ENCODE measurements at places on chromosomes 4 and X. TPM values are rescaled to one million over a fixed set of nuclear protein-coding genes. Genes with fewer than 3 reads are reported as not detected.

DNA sequence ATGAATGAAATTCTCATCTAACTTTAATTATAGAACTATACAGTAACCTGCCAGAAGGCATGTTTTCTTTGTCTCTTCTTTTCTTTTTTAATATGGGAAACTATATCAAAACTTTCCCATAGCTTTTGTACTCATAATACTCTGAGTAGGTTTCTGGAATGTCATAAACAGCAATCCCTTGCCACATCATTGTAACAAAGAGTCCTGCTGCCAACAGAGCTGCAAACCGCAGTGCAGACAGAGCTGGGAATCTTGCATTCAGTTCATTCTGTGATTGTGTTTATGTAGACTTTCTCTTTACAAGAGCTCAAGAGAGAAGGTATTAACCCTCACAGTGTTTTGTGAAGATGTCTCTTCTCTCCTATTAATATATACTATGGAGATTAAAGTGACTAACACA, 304.4 kb upstream of the SLIT2 start:
- H3K4me1 ChIP-seq = no peaks in the 10 kb centered on the region
- H3K4me3 ChIP-seq = no peak overlapping the region
- no peaks in the 10 kb centered on the region for H3K36me3 ChIP-seq
- no peaks in the 10 kb centered on the region for H3K27me3 ChIP-seq

The RPA4 gene
- total RNA-seq = 0.74 TPM

- H3K36me3 ChIP-seq = no peaks in the 10 kb centered on the region
- no peaks in the 10 kb centered on the region for H3K4me1 ChIP-seq
- H3K4me3 ChIP-seq = no peak overlapping the region
- H3K27ac ChIP-seq = no peak overlapping the region
Observed at GRCh38 chrX:72394518-72395170, 88.9 kb upstream of the CITED1 start.

The AMBN gene
- not detected for total RNA-seq

GRCh38 chrX:38220415-38221390, at the start of gene SRPX:
Gene SRPX (minus strand): TSS chrX:38220871. CDS start chrX:38220792, 79 bp downstream.
- peaks cover 1% of the 10 kb centered on the region for H3K4me1 ChIP-seq
- H3K27ac ChIP-seq = no peak within 1 kb of the TSS
- H3K27me3 ChIP-seq = peaks cover 40% of the 10 kb centered on the region
- DNase-seq = no peak
- H3K4me3 ChIP-seq = peak within 1 kb of the TSS; percentile 37

The COL4A6 gene
- not detected for total RNA-seq

The CLIC2 gene
- total RNA-seq = 0.14 TPM

GRCh38 chr4:56696056-56696455, 15.0 kb upstream of the HOPX start:
- peaks cover 12% of the 10 kb centered on the region for H3K27me3 ChIP-seq
- H3K4me3 ChIP-seq = no peak overlapping the region
- H3K36me3 ChIP-seq = no peaks in the 10 kb centered on the region

The GPC4 gene
- not detected for total RNA-seq

GRCh38 chr4:176435901-176436292, 116.1 kb downstream of the SPCS3 start:
- no peak overlapping the region for H3K27ac ChIP-seq
- H3K4me1 ChIP-seq = peaks cover 4% of the 10 kb centered on the region
- no peak overlapping the region for H3K4me3 ChIP-seq
- H3K36me3 ChIP-seq = no peaks in the 10 kb centered on the region
- no peak for DNase-seq

The ARR3 gene
- not detected for total RNA-seq

GRCh38 chr4:10022346-10023049, 1.2 kb upstream of the SLC2A9 start:
- no peaks in the 10 kb centered on the region for H3K36me3 ChIP-seq
- DNase-seq = no peak
- no peaks in the 10 kb centered on the region for H3K27me3 ChIP-seq
- H3K4me3 ChIP-seq = no peak overlapping the region

DNA sequence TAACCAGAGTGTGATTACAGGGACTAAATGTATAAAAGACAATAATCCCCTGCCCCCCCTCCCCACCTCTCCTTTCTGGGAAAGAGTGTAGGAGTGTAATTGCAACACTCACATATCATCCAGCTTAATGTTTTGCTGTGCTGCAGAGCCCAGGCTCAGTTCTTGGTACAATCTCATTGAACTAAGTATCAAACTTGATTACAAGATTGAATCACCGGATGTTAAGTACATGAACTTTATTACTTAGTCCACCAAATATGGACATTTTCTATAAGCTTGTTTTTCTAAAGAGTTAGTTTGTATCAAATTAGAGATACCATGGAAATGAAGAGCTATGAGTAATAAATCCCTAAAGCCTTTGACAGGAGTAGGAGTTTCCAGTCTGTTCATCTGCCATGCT, 559.1 kb downstream of the ZNF674 start:
- DNase-seq = no peak
- no peak overlapping the region for H3K27ac ChIP-seq
- H3K27me3 ChIP-seq = no peaks in the 10 kb centered on the region
- no peaks in the 10 kb centered on the region for H3K4me1 ChIP-seq
- no peak overlapping the region for H3K4me3 ChIP-seq
- no peaks in the 10 kb centered on the region for H3K36me3 ChIP-seq

The IDS gene
- total RNA-seq = 43.7 TPM

DNA sequence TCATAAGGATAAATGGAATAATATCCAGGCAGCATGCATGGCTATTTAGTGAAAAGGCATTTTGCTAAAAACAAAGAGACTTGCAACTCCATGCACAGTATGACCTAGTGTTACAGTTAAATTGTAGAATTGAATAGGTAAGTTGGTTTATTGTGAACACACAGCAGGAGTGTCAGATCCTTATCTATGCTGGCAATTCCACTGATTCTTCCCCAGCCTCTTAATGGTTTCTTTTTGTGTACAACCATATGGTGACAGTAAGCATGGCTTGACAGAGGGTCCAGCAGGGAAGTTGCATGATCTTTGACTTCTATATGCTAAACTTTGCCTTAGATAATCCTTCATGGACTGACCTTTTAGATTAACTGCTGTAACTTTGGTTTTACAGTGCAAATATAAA, 936.6 kb upstream of the EPHA5 start:
- H3K4me3 ChIP-seq = no peak overlapping the region
- no peak for DNase-seq
- no peaks in the 10 kb centered on the region for H3K36me3 ChIP-seq

The KCND1 gene
- total RNA-seq = 3.3 TPM

The GPR119 gene
- not detected for total RNA-seq

The GALNTL6 gene
- not detected for total RNA-seq

DNA sequence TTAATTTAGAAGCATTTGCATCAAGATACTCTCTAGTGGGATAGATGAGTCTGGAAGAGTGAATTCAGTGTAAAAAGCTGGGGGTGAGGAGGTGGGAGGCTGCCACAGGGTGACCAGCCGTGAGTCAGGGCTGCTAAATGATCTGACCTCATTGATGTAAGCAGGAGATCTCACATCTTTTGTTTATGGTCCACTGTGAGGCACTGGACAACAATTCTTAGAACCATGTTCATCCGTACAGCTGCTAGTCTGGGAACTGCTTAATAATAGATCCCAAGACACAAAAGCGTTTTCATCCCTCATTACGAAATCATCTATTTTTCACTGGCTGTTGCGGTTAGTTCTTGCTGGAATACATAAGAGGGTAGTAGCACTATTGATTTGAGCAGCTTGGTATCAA, 14.1 kb downstream of the KLF3 start:
- H3K4me3 ChIP-seq = no peak overlapping the region
- H3K4me1 ChIP-seq = peaks cover 16% of the 10 kb centered on the region
- H3K36me3 ChIP-seq = no peaks in the 10 kb centered on the region
- no peak for DNase-seq

The CSAG3 gene
- not detected for total RNA-seq

DNA sequence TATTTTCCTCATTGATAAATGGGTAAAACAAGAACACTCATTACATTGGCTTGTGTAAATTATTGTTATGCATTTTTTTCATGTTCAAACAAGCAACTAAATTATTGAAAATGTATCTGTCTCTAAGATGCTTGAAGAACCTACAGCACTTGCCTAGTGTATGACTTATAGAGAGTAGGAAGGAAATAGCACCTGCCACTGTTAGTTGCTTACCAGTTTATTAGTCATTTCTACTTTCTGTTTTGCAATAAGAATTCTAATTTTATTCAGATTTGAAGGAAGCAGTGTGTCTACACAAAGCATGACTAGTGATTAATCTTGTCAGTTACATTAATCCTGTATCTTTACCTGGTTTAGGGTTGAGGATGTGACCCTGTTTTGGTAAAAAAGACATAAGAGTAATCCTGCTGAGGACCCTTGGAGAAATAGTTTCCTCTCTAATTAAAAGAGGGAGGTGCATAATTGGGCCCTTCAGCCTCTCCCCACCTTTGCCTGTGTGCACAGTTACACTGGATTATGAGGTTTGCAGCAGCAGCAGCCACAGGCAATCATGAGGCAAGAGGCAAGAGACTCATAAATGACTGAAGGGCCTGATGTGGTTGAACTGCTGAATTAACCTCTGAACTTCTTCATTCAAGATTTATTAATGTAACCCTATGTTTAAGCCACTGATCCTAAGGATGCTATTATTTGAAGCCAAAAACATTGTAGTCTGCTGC, 1202.1 kb downstream of the ADGRL3 start:
- no peaks in the 10 kb centered on the region for H3K27me3 ChIP-seq
- H3K4me3 ChIP-seq = no peak overlapping the region
- no peaks in the 10 kb centered on the region for H3K36me3 ChIP-seq
- H3K27ac ChIP-seq = no peak overlapping the region

The ADH1C gene
- total RNA-seq = not detected

The HNRNPDL gene
- 470 TPM for total RNA-seq

The NPY2R gene
- total RNA-seq = not detected

DNA sequence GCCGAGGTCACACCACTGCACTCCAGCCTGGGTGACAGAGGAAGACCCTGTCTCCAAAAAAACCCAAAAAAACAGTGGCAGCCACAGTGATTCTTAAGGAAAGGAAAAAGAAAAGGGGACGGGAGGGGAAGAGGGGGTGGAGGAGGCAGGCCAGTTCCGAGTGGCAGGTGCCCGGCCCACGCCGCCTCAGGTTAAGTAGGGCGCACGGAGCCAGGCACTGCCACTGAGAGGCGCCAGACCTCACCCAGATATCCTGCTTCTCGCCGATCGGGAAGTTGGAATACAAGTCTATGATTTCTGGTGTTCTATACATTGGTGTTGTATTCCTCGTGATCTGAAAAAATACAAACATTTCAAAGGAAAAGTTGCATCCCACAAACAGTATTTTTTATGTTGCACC, 35.9 kb downstream of the GAK start:
- no peaks in the 10 kb centered on the region for H3K27me3 ChIP-seq
- no peaks in the 10 kb centered on the region for H3K4me1 ChIP-seq
- H3K27ac ChIP-seq = no peak overlapping the region
- DNase-seq = no peak
- H3K36me3 ChIP-seq = peaks cover 33% of the 10 kb centered on the region

- H3K4me1 ChIP-seq = peaks cover 6% of the 10 kb centered on the region
- H3K4me3 ChIP-seq = no peak overlapping the region
- no peak overlapping the region for H3K27ac ChIP-seq
- no peaks in the 10 kb centered on the region for H3K36me3 ChIP-seq
- peaks cover 8% of the 10 kb centered on the region for H3K27me3 ChIP-seq
Observed at GRCh38 chr4:128528793-128529553, 241.4 kb upstream of the PGRMC2 start.

The MGAT4D gene
- not detected for total RNA-seq

- H3K27me3 ChIP-seq = no peaks in the 10 kb centered on the region
- DNase-seq = no peak
- no peak overlapping the region for H3K27ac ChIP-seq
- H3K4me3 ChIP-seq = no peak overlapping the region
- no peaks in the 10 kb centered on the region for H3K36me3 ChIP-seq
- peaks cover 15% of the 10 kb centered on the region for H3K4me1 ChIP-seq
Observed at GRCh38 chr4:54281054-54281766, 52.1 kb downstream of the PDGFRA start.

DNA sequence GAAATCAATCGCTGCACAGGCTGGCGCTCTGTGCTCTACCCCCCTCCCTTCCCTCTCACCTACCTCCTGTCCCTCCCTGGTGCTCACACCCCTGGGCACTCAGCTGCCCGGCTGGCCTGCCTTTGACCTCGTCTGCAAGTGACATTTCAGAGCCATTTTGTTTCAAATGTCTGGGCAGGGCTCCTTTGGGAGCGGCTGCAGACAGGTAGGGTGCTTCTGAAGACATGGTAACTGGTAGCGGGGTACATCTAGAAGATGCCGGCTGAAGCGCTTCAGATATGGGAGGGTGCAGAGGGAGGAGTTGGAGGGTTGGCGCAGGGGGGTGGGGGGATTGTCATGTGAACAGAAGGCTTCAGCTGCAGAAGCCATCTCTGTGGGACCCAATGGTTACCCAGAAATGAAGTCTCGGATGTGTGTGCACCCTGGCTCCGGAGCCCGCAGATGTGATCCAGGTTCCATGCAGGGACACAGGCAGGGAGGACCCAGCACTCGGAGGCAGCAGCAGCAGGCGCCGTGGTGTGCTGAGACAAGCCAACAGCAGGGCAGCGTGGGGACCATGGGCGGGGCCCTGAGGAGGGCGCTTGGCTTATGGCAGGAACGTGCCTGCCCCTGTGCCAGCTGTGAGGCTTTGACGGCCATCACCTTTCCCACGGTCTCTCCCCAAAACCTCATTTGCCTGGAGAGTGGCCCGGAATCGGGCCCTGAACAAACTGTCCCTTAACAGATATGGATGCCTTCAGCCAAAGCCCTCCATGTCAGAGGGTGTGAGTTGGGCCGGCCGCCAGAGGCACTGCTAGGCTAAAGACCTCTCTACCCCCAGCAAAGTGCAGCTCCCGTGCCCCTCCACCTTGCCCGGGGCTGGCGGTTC, 7.6 kb upstream of the DUSP9 start:
- peaks cover 9% of the 10 kb centered on the region for H3K4me1 ChIP-seq
- DNase-seq = no peak
- H3K36me3 ChIP-seq = no peaks in the 10 kb centered on the region
- H3K27ac ChIP-seq = no peak overlapping the region
- H3K4me3 ChIP-seq = no peak overlapping the region
- peaks cover 21% of the 10 kb centered on the region for H3K27me3 ChIP-seq

The RIBC1 gene
- total RNA-seq = 0.90 TPM

- H3K4me3 ChIP-seq = no peak overlapping the region
- no peaks in the 10 kb centered on the region for H3K4me1 ChIP-seq
- H3K36me3 ChIP-seq = no peaks in the 10 kb centered on the region
- H3K27me3 ChIP-seq = no peaks in the 10 kb centered on the region
Observed at GRCh38 chr4:161252520-161253141, 911.2 kb downstream of the FSTL5 start.

DNA sequence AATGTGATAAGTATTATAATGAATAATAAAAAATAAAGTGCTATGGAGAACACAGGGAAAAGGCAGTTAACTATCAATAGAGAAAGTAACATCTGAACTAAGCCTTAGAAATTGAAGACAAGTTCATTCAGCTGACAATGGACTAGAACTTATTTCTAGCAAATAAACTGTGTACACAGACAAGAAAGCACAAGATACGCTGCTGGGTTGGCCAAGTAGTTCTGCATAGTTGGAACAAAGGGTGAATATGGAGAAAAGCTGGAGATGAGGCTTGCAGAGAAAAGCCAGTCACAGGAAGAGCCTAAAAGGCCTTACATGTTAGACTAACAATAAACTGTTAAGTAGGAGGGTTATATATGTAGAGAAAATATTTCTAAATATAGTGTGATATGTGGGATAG, 71.2 kb downstream of the WDFY3 start:
- no peaks in the 10 kb centered on the region for H3K27me3 ChIP-seq
- H3K4me1 ChIP-seq = no peaks in the 10 kb centered on the region
- no peak for DNase-seq
- no peak overlapping the region for H3K4me3 ChIP-seq
- H3K36me3 ChIP-seq = no peaks in the 10 kb centered on the region
